ENCODE measurements at places on chromosomes 1 and 21. TPM values are rescaled to one million over a fixed set of nuclear protein-coding genes. Genes with fewer than 3 reads are reported as not detected.

CAPN9 gene
- 19.6 TPM for total RNA-seq

RIMKLA gene
- 10.4 TPM for total RNA-seq

- DNase-seq = no peak
These were observed 76.1 kb downstream of the PIK3R3 start for GRCh38 chr1:46056325-46056724.

DNA sequence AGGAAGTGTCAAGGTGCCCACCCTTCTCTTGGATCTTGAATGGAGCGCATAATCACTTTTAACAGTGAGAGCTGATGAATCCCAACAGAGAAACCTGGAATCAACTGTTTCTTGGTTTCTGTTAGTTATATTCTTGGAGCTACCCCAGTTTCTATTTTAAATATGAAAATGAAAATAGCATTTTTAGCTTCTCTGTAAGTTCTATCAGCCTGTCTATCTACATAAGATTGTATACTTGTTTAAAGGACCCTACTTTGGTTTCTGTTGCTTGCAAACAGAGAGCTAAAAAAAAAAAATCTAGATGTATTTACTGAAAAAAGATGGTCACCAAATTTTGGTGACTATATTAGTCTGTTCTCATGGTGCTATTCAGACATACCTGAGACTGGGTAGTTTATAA, 670.0 kb downstream of the NCAM2 start:
- DNase-seq = no peak

DNA sequence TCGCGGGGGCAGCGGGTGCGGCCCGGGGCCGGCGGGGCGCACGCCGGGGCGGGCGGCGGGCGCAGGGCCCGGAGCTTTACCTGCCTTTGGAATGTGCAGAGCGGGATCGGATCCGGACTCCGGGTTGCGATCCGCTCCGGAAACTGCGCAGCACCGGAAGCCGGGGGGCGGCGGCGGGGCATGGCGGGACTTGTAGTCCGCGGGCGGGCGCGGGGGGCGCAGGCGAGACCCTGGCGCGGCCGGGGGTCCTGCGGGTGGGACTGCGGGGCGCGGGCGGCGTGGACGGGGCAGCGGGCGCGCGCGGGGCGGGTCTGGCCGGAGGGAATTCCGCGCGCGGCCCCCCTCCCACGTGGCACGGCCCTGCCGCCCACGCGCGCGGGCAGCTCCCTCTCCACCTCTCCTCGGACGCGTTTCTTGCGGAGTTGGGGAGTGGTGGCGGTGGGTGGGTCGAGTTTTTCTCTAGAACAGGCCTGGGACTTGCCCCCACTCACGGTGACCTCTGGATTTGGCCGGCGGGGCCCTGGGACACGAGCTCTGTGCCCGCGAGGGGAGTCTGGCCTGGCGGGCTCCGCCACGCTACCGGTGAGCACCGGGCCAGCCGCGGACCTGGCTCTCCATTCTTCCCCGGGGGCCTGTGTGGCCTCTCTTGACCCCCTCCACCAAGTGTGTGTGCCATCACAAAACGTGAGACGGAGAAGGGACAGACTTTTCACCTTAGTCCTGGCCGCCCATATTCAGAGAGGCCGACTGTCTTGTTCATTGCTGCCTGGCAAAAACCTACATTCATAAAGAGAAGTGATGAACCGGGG, at the start of gene PRDM15:
TSS of gene PRDM15 (minus strand) at position 155 of the 809 bp plus-strand sequence. CDS start 18,981 bp downstream, outside the sequence.
- DNase-seq = peak; percentile 97
